ENCODE measurements at places on chromosomes 16 and 17. TPM values are rescaled to one million over a fixed set of nuclear protein-coding genes. Genes with fewer than 3 reads are reported as not detected.

GRCh38 chr16:18945233-18945632 is 19.0 kb upstream of the SMG1 start:
- no peak for DNase-seq

DNA sequence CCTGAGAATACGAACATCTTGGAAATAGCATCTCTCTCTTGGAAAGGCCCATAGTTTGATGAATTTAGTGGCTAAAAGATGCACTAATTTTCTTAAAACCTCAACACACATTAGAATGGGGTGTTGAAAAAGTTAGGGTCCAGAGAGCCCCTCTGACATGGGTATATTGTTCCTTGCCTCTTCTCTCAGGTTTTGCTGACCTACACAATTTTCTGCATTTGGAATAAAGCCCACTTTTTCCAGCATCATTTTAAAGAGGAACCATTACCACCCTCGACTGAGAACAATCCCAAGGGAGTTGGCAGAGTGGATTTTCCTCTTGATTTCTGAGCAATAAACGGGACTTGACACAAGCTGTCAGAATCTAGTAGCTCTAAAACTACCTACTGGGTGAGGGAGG is 156.1 kb downstream of the PMP22 start:
- no peak for DNase-seq

GRCh38 chr16:47492428-47493377 is 31.6 kb downstream of the PHKB start:
- peak; percentile 65 for DNase-seq

DNA sequence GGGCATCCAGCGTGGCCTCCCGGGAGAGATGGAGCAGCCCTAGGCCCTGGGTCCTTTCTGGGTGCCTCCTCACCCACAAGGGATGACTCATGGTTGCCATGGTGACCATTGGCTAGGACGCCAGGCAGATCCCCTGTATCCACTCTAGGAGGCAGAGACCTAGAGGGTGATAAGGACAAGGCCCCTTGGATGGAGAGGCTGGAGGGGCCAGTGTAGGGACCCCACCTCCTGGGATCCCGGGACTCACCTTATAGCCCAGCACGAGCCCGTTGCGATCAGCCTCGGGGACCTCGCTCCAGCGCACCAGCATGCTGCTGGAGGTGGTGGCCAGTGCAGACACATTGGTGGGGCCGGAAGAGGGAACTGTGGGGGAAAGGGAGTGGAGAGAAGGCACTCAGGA is 82.2 kb upstream of the CDC42EP4 start:
- DNase-seq, result peak; percentile 25

DNA sequence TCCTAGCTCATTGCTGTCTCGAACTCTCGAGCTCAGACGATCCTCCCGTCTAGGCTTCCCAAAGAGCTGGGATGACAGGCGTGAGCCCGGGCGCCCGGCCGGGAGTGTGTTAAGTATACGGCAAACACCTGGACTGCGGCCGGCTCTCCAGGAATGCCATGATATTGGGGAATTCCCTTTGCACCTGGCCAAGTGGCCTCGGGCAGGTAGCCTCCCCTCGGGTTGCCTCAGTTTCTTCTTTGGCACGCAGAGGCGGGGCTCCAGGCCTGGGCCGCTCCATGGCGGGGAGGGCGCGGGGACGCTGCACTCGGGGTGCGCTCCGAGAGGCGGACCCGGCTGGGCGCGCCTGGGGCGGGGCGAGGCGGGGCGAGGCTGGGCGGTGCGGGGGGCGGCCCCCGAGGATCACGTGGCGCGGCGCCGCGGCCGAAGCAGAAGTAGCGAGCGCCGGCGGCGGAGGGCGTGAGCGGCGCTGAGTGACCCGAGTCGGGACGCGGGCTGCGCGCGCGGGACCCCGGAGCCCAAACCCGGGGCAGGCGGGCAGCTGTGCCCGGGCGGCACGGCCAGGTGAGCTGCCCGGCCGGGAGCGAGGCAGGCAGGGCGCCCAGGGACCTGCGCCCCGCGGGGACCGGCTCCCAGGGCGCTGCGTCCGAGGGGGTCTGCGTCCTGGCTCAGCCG is at the start of gene PLCG2:
PLCG2 (plus strand) TSS at position 431 of the 675 bp plus-strand sequence. CDS start 6,699 bp downstream, outside the sequence.
- DNase-seq, result no peak

- DNase-seq, result peak; percentile 51
Measured at GRCh38 chr16:89565506-89566372, 5.3 kb downstream of the RPL13 start.

DNA sequence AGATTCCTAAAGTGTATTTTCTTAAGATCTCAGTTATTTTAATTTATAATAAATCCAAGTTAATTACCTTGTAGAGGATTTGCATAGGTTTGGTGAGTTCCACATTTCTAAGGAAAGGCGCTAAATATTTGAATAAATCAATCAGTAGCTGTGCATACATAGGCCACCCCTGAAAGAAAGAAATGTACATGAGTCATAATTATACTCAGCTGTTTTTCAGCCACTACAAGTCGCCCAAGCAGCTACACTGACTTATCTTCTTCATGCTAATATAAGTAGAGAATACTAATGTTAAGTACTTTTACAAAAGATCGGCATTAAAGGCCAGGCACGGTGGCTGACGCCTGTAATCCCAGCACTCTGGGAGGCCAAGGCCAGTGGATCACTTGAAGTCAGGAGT is 14.9 kb downstream of the SETD6 start:
- DNase-seq, result no peak

- no peak for DNase-seq
Measured at GRCh38 chr16:56192986-56193945, 2.0 kb downstream of the GNAO1 start.

- no peak for DNase-seq
Measured at GRCh38 chr17:79463421-79464317, 147.2 kb downstream of the RBFOX3 start.

DNA sequence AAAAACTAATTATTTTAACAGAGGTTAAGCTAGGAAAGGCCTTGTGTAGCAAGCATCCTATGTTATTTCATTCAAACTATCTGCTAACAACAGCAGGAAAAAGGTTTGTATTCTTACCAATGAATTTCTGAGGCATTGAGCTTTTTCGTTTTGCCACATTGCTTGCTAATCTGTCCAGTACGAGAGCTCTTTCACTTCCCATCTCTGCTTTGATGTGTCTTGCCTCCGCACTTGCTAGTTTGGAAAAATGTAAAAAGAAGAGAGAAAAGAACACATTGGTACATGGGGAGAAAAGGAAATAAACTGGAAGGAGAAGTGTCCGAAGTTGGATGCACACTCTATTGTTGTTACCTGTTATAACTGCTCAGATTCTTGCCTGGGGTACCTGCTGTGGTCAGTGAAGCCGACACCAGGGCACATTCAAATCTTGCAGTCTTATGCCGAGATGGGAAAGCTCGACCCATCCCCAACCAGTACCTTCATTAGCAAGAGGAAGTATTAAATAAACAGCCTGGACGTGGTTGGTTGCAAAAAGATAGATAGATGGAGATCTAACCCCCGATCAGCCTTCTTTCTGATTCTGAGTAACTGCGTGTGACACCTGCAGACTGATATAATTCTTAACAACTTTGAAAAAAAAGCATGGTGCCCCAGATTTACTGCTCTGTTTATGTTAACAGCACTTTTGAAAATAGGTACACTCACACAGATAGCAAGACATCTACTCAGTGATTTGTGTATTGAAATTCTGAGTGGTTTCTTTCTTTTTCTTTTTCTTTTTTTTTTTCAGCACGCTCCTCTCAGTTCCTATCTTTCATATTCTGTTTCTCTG is 40.0 kb downstream of the GRB7 start:
- no peak for DNase-seq

DNA sequence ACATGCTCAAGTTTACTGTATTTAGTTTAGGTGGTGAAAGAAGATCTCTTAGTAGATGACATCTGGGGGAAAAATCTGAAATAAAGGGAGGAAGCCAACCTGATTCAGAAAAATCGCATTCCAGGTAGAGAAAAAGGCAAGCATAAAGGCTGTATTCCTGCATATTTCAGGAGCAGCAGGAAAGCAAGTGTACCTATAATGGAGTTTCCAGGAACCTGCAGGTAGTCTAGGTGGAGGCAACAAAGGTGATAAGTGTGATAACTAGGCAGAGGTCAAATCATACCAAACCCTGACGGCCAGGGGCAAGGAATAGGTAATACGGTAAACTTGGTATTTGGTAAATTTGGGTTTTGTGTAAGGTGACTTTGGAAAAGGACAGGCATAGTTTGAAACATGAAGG is 132.8 kb upstream of the GOT2 start:
- DNase-seq, result no peak

DNA sequence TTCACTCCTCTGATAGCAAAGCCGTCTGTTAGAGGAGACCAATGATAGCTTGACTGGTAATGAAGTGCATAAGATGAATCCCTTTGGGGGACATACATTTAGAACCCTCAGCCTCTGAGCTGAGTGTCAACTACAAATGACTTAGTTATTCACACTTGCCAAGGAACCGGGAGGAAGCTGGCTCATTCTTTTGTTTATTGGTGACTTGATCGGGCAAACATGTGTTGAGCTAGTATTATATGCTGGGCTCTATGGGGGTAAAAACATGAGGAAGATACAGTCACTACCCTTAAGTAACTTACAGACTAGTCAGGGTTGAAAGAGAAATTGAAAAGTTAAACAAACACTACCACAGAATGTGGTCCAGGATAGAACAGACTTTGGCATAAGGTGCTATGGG is 3.0 kb downstream of the CCL16 start:
- DNase-seq, result no peak

DNA sequence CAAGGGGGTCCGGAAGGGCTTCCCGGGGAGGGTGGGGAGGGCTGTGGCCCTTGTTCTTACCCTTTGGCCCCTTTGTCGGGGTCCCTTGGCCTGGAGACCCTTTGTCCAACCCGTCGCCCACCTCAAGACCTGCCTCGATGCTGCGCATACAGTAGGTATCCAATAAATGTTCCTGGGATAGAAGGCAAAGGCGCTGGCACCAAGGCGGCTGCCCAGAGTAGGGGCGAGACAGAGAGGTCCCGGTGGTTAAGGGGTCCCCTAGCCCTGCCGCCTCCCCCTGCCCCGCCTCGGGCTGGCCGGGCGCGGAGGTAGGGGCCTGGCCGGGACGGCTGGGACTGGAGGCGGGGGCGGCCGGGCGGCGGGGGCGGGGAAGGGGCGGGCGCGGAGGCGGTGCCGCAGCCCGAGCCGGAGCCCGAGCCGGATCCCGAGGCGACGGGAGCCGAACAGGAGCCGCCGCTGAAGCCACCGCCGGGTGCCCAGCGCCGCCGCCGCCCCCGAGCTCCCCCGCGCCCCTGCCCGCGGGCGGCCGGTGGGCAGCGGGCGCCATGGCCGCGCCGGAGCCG is at the start of gene NHERF2:
NHERF2 (plus strand) TSS at position 442 of the 563 bp plus-strand sequence; CDS start at position 546, 104 bp downstream.
- DNase-seq, result no peak

- DNase-seq, result peak; percentile 53
Measured at GRCh38 chr17:48127371-48128051, 19.9 kb downstream of the SNX11 start.

DNA sequence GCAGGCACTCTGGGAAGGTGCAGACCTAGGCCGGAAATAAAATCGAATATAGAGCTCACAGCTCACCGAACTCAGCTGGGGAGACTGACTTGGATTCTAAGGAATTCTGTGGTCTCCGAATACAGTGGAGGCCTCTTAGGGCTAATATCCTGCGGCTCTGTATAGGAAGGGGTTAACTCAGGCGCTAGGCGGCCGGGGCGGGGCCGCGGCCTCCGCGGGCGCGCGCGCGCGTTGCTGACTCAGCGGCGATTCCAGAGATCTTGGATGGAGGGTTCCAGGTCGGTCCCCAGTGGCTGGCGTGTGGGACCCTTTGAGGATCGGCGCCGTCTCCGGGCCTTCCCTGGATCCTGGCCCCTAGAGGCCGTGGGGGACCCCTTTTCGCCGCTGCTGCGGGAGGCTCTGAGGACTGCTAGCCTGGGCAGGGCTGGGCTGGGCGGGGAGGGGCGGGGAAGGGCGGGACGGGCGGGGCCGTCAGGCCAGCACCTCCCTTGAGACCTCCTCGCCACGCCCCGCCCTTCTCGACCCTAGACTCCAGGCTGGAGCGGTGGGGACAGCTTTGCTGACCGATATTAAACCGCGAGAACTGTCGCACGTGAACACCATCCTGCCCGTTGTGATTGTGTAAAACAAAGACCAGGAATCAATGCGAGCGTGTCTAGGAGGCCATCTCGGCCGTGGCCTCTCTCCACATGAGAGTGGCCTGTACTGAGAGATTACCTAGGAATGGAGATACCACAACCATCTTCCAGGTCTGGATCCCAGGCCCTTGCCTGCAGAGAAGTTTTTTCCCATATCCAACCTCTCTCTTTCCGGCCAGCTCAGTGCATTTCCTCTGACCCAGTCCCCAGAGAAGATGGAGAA is 1.4 kb upstream of the PLEKHH3 start:
- peak; percentile 88 for DNase-seq

DNA sequence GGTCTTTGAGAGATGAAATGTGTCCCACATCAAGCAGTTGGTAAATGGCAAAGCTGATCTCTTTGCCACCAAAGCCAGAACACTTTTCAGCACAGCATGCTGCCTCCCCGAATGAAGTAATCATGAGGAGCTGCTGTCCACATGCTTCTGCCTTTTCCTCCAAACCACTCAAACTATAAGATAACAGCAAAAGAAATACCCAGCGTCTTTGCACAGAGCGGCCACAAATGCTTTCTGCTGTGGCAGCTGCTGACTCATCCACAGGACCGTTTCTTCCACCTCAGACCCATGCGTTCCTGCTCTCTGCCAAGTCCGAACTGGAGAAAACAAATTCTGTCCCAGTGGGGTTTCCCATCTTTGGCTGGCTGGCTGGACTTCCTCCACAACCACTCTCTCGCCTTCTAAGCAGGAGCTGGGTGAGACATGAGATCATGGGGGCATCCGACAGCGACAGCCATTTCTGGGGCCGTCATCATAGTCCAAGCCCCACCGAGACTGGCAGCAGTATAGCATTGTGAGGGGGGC is 27.1 kb downstream of the TBC1D3B start:
- peak; percentile 35 for DNase-seq

GRCh38 chr16:14086477-14086876 is 15.4 kb downstream of the MRTFB start:
- DNase-seq, result no peak

DNA sequence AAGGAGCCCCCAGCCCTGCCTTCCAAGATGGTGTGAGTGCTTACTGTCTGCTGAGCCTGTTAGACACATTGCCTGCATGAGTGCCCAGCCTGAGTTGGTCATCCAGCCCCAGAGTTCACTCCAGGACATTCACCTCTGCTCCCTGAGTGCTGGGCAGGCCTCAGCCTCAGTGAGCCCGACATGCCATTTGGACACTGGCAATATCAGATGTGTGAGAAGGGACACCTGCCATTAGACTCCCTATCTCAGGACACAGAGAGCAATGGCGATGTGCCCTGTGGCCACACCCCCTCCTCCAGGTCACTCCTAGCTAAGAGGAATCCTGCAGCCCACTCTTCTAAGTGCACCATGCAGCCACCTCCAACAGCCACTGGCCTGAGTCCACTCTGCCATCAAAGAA is 34.7 kb upstream of the CES5A start:
- no peak for DNase-seq

The EVPLL gene
- not detected for total RNA-seq

The LITAFD gene
- total RNA-seq, result not detected

The CENPX gene
- total RNA-seq, result 155 TPM

The B4GALNT2 gene
- not detected for total RNA-seq

The UBALD2 gene
- total RNA-seq, result 8.7 TPM

The CUEDC1 gene
- 22.9 TPM for total RNA-seq

The CHRNE gene
- total RNA-seq, result 0.19 TPM

The ESRP2 gene
- total RNA-seq, result not detected

The PRRT2 gene
- total RNA-seq, result 1.1 TPM

The NECAB2 gene
- total RNA-seq, result not detected

The LITAF gene
- 0.96 TPM for total RNA-seq

The C1QTNF1 gene
- total RNA-seq, result 5.7 TPM

The ASPHD1 gene
- 8.9 TPM for total RNA-seq

The NOL11 gene
- 55.0 TPM for total RNA-seq

The KRT12 gene
- total RNA-seq, result not detected

The CSH1 gene
- total RNA-seq, result not detected

All from LHCN-M2 (cell line).